ENCODE measurements at places on chromosomes 5 and 9. TPM values are rescaled to one million over a fixed set of nuclear protein-coding genes. Genes with fewer than 3 reads are reported as not detected.

Gene ZDHHC21
- total RNA-seq: 7.3 TPM

Gene EQTN
- not detected for total RNA-seq

GRCh38 chr5:93831449-93831848 is 90.0 kb upstream of the POU5F2 start:
- DNase-seq: no peak

- DNase-seq: no peak
Measured at GRCh38 chr5:54794135-54794975, 191.0 kb downstream of the ESM1 start.

GRCh38 chr5:141908796-141909195 is 14.9 kb upstream of the DELE1 start:
- no peak for DNase-seq

Measured in activated naive CD8-positive, alpha-beta T cell treated with anti-CD3 and anti-CD28 coated beads, Interleukin-2, amount 10 ng/mL, durations not matched to agents 7 days and 5 days (primary cell).